Purkinje cell (primary cell): ENCODE measurements at places on chromosomes 2 and 18. TPM values are rescaled to one million over a fixed set of nuclear protein-coding genes. Genes with fewer than 3 reads are reported as not detected.

Gene OTX1
- polyA plus RNA-seq = 0.11 TPM in 1 of 2 replicates, not detected in the other

Gene CACNB4
- polyA plus RNA-seq = 169 and 194 TPM in 2 replicates

Gene PRSS56
- not detected in 2 replicates for polyA plus RNA-seq

Gene CFAP53
- 1.6 and 1.9 TPM in 2 replicates for polyA plus RNA-seq

Gene EFR3B
- polyA plus RNA-seq = 2.7 and 4.0 TPM in 2 replicates

Gene MYCN
- 14.4 and 28.8 TPM in 2 replicates for polyA plus RNA-seq

Gene CNDP1
- 2.3 and 4.6 TPM in 2 replicates for polyA plus RNA-seq

Gene REG1B
- not detected in 2 replicates for polyA plus RNA-seq

Gene RAB6D
- 0.24 and 1.7 TPM in 2 replicates for polyA plus RNA-seq

Gene SERPINB13
- not detected in 2 replicates for polyA plus RNA-seq

Gene G6PC2
- polyA plus RNA-seq = not detected in 2 replicates

Gene BOK
- polyA plus RNA-seq = 1.9 TPM in 1 of 2 replicates, not detected in the other

Gene NEU4
- polyA plus RNA-seq = not detected in 2 replicates

Gene PLEK
- polyA plus RNA-seq = 0.15 and 0.19 TPM in 2 replicates

Gene PTPN2
- polyA plus RNA-seq = 419 and 446 TPM in 2 replicates

Gene LINC00305
- polyA plus RNA-seq = not detected in 2 replicates

Gene GALNT5
- 0.12 and 1.5 TPM in 2 replicates for polyA plus RNA-seq
